ENCODE measurements at places on chromosomes 11 and 22. TPM values are rescaled to one million over a fixed set of nuclear protein-coding genes. Genes with fewer than 3 reads are reported as not detected.

DNA sequence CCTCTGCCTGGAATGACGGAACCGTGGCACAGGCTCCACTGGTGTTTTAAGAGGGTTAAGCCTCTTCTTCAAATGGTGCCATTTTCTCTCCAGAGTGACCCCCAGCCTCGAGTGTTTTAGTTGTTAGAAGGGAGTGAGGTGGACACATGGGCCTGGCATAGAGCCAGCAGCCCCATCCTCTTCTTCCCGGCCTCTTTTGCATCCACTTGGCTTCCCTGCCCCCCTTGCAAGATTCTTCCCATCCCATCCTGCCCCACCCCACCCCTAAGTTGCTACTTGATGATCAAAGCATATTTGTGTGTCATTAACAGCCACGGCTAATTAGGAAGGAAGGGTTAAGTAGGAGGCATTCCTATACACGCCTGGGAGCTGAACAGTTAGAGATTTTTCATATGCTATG is 72.3 kb upstream of the CRYBB3 start:
- no peak for DNase-seq

- no peak for DNase-seq
Measured at GRCh38 chr11:31805629-31806185, 5.4 kb downstream of the PAX6 start.

The PGR gene
- 0.37 TPM for total RNA-seq

DNA sequence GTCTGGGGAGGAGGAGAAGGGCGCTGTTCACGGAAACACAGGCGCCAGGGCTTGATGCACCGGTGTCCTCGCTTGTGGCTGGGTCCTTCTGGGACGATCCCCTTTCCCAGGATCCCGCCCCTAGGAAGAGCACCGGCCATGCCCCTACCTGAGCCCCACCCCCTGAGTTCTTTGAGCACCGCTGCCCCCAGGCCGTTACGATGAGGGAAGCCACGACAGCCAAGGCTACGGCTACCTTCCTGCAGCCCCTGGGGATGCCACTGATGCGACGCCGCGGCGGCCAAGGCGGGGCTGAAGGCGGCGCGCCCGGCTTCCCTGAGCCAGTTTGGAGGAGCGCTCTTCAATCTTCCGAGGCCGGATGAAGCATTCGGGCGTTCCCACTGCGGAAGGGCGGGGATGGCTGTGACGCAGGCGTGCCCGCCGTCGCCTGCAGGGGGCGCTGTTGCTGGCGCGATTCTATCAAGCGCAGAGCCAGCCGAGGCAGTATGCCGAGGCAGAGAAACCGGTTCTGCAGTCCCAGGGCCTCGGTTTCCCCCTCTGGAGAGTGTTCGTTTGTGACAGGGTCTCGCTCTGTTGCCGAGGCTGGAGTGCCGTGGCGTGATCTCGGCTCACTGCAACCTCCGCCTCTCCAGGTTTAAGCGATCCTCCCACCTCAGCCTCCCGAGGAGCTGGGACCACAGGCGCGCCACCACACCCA is 9.7 kb upstream of the NEFH start:
- DNase-seq: peak; percentile 63

GRCh38 chr11:95976550-95976949 is 52.6 kb upstream of the MTMR2 start:
- DNase-seq: no peak

- DNase-seq: peak; percentile 83
Measured at GRCh38 chr11:7639643-7640025, 33.7 kb downstream of the CYB5R2 start.

GRCh38 chr22:27829620-27830019 is 28.1 kb upstream of the MN1 start:
- DNase-seq: no peak

The ANKK1 gene
- total RNA-seq: not detected

The GRAP2 gene
- total RNA-seq: not detected

DNA sequence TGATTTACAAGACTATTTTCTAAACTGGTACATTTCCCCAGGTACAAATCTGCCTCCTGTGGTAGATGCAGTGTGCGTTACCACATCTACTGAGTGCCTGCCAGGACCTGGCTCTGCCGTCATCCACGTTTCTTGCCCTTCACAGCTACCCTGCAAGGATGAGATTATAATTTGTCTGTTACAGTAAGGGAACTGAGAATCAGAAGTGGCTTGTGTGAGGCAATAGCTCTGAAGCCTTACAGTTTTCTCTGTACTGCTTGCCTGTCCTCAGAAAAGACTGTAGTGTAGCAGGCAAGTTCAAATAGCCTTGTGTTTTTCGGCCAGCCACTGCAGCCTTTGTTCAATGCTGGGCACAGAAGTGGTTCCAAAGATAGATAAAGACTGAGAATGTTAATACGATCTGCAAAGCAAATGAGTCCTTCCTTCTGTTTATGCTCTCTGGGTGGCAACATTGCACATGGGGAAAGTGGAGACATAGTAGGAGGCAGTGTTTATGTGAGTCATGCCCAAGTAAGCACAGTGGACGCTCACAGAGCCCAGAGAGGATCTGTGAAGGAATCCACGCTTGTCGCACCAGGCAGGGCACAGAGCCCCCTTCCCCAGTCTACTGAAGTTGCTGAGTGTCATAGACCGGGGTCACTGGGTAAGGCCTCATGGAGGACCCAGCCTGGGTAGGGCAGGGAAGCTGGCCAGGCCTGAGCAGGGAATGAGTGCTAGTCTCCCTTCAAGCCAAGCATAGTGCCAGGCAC is 49.1 kb downstream of the MICAL2 start:
- no peak for DNase-seq

The GLB1L3 gene
- not detected for total RNA-seq

DNA sequence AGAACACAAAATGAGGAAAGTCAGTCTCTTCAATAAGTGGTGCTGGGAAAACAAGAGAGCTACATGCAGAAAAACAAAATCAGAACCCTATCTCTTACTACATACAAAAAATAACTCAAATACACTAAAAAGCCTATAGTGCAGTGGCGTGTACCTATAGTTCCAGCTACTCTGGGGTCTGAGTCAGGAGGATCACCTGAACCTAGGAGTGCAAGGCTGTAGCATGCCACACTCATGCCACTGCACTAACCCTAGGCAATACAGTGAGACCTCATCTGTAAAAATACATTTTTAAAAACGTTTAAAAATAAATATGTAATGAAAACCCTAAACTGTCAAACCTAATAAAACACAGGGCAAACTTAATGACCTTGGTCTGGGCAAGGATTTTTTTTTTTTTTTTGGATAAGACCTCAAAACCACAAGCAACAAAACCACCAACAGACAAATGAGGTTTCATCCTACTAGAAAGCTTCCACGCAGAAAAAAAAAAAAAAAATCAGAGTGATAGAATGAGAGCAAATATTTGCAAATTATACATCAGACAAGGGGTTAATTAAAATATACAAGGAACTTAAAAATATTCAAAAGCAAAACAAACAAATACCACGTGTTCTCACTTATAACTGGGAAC is 35.2 kb downstream of the XKR3 start:
- DNase-seq: no peak

The CASP12 gene
- not detected for total RNA-seq

DNA sequence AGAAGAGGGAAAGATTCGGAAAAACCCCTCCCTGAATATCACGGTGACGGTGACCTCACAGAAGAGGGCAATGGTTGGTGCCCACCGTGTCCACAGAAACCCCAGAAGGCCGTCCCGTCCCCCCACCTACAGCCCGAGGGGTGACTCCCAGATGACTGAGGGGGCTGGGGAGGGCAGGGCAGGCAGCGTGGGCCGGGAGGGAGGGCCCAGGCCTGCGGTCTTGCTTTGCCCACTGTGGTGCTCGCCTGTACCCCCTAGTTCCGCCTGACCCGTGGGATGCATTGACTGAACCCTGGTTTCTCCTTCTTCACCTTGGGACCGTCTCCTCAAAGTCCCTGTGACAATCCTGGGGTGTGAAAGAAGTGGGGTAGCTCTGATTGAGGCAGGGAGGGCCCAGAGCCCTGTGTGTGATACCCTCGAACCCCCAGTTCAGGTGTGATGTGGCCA is 526.7 kb downstream of the BRD1 start:
- DNase-seq: no peak

The ANGPTL5 gene
- not detected for total RNA-seq

The DRD4 gene
- not detected for total RNA-seq

DNA sequence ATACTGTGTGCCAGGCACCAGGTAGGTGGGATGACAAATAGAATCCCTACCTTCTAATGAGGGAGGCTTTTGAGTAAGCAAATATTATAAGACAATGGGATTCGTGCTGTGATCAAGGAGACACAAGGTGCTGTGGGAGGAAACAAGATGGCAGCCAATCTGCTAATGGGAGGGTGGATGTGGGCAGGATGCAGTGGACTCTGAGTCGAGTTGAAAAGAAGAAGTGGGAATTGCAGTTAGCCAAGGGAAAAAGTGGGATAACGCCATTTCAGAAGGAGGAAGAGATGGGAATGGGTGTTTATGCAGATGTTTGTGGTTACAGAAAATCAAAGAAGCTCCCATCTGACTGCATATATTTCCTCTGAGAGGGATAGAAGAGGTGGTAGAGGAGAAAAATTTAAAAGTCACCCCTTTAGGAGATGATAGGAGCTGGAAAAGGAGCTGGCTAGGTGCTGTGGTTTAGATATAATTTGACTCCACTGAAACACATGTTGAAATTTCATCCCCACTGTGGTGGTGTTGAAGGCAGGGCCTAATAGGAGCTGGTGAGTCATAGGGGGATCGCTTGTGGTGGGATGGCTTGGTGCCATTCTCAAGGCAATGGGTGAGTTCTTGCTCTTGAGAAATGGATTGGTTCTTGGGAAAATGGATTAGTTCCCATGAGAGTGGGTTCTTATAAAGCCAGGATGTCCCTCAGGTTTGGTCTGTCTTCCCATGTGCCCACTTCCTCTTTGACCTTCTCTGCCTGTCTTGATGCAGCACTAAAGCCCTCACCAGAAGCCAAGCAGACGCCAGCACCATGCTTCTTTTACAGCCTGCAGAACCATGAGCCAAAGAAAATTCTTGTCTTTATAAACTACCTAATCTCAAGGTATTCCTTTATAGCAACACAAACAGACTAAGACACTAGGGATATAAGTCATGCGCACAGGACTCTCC is 30.0 kb upstream of the POU2AF1 start:
- no peak for DNase-seq

DNA sequence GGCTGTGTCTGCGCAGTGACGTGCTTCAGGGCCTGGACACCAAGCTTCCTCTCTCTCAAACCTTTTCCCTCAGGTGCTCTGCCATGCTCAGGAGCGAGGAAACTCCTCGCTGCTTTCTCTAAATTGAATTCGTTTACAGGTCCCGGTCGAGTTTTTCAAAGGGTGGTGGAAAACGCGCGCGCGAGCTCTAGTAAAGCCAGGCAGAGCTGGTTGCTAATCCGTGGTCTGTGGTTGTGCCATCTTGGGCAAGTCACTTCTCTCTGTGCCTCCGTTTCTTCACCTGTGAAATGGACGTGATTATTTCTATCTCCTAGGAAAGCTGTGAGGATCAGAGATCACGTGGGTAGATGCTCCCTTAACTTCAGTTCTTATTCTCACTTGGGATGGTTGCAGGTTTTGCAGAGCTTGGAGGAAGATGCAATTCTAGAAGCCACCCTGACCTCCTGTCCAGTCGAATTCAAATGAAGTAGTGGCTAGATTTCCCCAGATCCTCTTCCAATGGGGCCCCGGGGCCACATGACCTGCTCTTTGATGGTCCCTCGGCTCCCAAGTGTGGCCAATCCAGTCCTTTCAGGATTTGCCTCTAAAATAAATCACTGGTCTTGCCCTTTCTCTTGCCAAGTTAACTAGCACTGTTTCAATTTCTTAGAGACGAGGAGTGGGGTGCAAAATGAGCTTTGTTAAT is 10.5 kb upstream of the ALX4 start:
- DNase-seq: no peak

The GLYAT gene
- not detected for total RNA-seq

- DNase-seq: no peak
Measured at GRCh38 chr11:79159657-79160450, 281.0 kb downstream of the TENM4 start.

GRCh38 chr11:114236829-114237228 is 59.4 kb upstream of the NNMT start:
- DNase-seq: no peak

- no peak for DNase-seq
Measured at GRCh38 chr11:810040-810567, 337 bp downstream of the RPLP2 start.

The MB gene
- not detected for total RNA-seq

The KRTAP5-9 gene
- not detected for total RNA-seq

DNA sequence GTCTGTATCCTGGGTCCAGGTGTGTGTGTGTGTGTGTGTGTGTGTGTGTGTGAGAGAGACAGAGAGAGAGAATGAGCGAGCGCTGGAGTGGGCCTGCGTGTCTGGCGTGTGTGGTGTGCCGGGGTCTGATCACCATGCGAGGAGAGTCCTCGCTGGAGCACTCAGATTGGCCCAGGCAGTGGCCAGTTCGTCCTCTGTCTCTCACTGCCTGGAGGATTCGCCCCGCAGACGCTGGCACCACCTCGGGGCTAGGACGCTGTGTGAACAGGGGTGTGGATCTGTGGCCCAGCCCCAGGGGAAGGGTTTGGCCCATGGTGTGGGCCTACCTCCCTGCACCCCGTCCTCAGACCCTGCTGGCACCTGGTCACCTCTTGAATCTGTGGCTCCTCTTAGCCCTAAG is 11.6 kb upstream of the CACNA1I start:
- no peak for DNase-seq

The KCNK7 gene
- not detected for total RNA-seq

GRCh38 chr11:84628871-84629620 is 998.1 kb downstream of the DLG2 start:
- no peak for DNase-seq

- DNase-seq: no peak
Measured at GRCh38 chr11:16402654-16403447, 46.5 kb upstream of the SOX6 start.

DNA sequence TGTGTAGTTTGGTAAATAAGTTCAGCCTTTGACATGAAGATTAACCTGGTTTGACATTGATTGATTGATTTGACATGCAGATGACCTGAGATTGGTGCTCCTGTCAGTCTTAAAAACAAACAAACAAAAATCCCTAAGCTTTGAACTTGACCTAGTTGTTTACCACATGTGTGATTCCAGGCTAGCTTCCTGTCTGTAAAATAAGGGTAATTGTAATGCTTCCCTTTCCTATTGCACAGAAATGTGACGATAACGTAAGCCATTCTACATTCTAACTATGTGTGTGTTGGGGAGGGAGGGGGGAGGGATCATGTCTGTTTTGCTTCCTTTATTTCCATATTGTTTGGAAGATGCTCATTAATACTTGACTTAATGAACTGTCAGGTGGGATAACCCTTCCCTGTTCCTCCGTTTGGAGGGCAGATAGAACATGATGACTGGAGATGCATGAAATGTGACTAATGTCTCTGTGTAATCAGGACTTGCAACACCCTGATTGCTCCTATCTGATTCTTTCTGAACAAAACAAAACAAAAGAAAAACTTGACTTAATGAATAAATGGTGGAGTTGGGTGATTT is 106.1 kb upstream of the CLMP start:
- DNase-seq: peak; percentile 24

The TUB gene
- total RNA-seq: 0.29 TPM

GRCh38 chr11:121291319-121291718 is 1.3 kb upstream of the SC5D start:
- DNase-seq: no peak
